Effector memory CD8-positive, alpha-beta T cell (primary cell): ENCODE measurements at places on chromosomes 4 and X.

DNA sequence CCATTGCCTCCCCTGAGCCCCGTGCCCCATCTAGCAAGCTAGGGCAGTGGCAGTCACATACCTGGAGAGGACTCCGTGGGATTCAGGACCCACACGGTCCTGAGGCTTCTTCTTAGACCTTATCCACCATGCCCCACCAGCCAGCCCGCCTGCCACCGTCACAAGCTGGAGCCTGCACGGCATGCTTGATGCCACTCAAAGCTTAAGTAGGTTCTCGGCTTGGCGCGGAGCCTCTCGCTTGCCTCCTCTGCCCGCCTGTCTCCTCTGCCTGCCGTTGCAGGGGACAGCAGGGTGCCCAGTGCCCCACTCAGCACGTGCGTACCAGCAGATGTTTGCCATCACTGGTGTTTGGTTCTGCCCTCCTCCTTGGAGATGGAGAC, 14.1 kb downstream of the PSAPL1 start:
- DNase-seq, result no peak

GRCh38 chrX:16305187-16305586, 137.9 kb downstream of the MAGEB17 start:
- no peak for DNase-seq

DNA sequence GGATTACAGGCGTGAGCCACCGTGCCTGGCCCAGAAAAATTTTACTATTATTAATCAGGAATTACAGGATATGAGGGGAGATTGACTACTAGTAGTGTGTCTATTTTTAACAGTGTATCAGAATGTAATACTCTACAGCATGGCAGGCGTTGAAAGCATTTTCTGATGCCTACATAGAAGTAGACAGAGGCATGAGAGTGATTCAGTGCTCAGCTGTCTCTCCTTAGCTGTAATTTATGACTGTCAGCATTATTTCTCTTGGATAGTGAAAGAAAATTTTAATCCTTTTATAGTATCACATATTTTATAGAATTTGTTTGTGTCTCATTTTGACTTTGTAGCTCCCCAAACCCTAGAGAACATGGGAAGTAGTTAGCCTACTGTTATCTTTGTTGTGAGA, 20.7 kb downstream of the ARHGAP24 start:
- DNase-seq, result no peak

DNA sequence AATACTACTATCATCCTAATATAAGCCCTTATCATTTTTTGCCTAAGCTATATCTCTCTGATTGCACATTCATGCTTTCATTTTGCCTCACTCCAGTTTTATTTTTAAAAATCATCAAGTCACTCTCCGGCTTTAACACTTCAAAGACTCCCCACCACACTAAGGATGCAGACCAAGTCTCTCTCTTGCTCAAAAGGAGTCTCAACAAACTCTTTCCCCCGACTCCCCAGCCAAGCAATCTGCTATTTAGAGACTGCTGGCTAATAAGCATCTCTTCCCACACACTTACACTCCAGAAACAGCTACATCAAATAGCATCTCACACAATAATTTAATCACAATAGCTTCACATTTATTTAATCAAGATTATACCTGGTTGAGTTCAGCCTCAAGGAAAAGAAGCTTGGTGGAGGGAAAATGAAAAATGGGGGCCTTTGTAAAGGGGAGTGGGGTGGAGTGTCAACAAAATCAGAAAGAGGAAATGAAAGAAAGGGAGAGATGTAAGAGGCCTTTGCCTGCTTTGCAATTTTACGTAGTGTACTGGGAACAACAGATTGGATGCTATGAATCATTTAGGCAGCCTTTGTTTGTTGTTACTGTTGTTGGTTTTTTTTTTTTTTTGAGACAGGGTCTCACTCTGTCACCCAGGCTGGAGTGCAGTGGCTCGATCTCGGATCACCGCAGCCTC, 104.1 kb upstream of the MCF2 start:
- no peak for DNase-seq

DNA sequence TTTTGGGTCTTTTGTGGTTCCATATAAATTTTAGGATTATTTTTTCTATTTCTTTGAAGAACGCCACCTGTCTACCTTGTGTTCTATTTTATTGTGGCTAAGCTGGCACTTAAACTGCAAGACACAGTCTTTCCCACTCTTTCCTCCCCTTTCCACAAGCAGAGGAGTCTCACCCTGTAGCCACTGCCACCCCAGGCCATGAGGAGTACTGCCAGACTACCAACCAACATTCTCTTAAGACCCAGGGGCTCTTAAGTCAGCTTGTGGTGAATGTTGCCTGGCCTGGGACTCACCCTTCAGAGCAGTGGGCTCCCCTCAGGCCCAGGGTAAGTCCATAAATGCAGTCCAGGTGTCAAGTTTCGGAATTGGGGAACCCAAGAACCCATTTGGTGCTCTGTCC, 58.0 kb upstream of the FMR1 start:
- no peak for DNase-seq

DNA sequence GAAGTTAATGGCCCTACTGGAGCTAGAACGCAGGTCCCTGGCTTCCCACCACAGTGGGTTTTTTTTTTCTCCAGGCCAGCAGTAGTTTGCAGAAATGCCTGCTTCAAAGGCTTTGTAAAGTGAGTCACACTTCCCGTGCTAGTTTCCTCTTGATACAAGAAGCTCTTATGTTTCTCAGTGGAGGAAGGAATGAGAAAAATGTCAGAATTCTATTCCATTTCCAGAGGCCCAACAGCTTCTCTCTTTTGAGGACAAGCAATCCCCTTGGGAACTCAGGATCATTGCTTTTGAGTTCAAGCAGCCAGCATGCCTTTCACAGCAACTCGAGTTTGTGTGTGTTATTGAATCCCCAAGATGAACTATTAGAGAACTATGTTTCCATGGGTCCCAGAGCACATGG, 134.3 kb downstream of the GUCY2F start:
- no peak for DNase-seq

- DNase-seq, result no peak
Observed at GRCh38 chrX:11579636-11580600, 85.8 kb downstream of the ARHGAP6 start.

DNA sequence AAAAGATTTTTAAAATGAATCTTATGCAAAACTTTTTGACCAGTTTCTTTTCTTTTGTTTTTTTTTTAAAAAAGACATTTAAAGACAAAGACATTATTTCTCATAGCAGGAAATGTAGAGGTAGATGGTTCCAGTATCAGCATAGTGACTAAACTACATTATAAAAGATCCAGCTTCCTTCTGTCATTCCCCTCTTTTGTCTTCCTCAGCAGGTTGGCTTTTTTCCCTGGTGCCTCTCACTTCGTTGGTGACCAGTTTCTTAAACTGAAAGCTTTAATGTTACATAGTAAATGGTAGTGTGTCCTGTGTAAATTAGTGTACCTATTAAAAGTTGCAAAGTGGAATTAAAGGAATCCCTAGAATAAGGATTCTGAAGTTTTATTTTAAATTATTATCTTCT, 36.1 kb downstream of the DCK start:
- no peak for DNase-seq

- DNase-seq, result no peak
Observed at GRCh38 chr4:3406431-3406830, 35.3 kb upstream of the HGFAC start.

- peak; percentile 37 for DNase-seq
Observed at GRCh38 chr4:8403173-8403753, 37.3 kb downstream of the ACOX3 start.

DNA sequence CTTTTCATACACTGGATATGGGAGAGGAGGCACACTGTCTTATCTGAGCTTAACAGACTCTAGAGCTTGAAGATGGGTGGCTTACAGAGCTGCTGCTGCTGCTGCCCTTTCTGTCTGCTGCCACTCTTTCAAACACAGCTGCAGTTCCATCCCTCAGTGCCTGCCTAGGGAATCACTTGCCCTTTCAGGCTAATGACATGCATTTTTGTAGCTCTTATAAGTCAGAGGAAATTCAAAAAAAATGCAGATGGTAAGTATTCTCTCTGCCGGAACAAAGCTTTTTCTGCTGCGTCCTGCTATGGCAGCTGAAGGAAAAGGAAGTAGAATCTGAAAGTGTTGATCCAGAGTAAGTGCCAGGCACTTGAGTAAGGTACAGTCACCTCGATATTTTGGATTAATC, 460.4 kb upstream of the DIAPH2 start:
- no peak for DNase-seq

DNA sequence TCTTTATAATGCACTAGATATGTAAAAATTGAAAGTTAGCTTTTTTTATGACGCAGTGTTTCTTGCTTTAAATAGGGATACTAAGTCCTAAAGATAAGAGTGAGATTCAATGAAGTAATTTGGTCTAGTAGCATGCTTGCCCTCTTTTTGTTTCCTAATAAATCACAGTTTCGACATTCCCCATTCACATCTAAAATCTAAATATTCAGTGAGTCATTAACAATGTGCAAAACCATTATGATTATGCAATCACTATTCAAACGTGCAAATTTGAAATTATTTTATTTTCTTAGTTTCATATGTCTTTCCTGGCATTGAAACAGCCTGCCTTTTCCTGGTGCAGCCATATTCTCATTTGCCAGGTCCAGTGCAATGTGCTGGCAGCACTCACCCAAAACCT, 1350.5 kb upstream of the PABPC4L start:
- no peak for DNase-seq

DNA sequence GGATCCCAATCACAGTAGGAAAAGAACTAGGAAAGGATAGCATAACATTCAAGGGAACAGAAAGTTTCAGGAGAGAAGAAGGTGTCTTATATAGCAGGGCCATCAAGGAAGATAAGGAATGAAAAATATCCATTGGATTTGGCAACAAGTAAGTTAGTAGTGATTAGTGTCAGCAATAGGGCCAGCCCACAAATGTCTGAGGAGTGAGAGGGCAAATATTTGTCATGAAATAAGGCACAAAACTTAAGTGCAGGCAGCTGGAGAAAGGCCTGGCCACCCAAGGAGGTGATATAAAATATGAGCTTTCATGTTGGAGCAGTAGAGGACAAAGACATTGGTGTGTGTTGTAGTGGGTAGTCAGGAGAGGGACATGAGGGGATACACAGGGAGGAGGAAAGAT, 132.1 kb downstream of the COL4A6 start:
- no peak for DNase-seq

DNA sequence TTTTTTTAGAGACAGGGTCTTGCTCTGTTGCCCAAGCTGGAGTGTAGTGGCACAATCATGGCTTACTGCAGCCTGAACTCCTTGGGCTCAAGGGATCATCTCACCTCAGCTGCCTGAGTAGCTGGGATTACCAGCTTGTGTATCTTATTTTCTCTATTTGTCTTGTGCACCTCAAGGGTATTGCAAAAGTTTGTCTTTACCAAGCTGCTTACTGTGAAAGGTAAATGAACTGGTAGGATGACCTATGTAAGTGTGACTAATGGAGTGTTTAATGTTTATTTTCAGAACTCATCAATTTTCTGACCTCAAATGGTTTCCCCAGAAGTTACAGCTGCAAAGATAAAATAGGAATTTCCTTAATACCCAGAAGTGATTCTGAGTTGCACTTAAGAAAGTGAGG, 5.3 kb upstream of the FGA start:
- no peak for DNase-seq

DNA sequence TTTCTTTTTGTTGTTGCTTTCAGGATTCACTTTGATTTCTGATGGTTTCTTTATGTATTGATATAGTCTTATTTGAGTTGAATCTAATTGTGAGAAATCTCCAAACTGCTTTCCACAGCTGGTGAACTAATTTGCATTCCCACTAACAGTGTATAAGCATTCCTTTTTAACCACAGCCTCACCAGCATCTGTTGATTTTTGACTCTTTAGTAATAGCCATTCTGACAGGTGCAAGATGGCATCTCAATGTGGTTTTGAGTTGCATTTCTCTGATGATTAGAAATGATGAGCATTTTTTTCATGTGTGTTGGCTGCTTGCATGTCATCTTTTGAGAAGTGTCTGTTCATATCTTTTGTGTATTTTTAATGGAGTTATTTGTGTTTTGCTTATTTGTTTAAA, 1023.1 kb downstream of the SH3BGRL start:
- no peak for DNase-seq

DNA sequence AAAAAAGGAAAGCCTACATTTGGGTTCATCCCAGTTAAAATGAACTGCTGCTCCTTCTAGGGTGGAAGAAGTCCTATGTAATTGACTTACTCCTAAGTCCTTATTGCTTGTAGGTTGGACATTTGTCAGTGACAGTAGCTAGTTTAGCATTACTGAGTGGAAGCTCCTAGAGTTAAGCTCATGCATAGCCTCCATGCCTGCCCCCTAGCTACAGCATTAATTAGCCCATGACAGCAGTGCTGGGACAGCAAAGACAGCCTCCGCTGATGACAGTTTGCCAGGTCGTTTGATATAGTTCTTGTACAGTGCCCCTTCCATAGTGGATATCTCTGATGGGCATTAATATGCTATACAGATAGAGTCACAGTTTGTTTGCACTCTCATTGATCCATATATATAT, 18.7 kb upstream of the GALNTL6 start:
- DNase-seq, result no peak

DNA sequence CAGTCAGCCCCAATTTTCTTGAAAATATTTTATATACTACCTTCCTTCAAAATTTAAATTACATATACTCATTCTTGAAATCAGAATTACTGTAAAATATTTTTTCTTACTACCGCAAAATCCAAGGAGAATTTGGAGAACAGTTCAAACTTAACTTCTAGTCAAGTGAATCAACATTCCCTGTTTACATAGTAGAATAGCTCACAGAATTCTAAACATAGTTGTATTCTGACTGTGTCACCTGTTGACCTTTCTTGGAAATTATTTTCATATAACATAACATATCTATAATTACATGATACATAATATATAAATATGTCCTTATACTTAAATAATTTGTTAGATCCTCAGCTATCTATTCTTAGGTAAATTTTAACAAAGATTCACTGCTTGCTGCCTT, 31.0 kb upstream of the FGF5 start:
- no peak for DNase-seq

- no peak for DNase-seq
Observed at GRCh38 chr4:4985844-4986243, 33.4 kb downstream of the CYTL1 start.

- no peak for DNase-seq
Observed at GRCh38 chr4:121375262-121375661, 5.6 kb downstream of the QRFPR start.

GRCh38 chr4:4413373-4413725, 26.4 kb downstream of the NSG1 start:
- DNase-seq, result no peak

DNA sequence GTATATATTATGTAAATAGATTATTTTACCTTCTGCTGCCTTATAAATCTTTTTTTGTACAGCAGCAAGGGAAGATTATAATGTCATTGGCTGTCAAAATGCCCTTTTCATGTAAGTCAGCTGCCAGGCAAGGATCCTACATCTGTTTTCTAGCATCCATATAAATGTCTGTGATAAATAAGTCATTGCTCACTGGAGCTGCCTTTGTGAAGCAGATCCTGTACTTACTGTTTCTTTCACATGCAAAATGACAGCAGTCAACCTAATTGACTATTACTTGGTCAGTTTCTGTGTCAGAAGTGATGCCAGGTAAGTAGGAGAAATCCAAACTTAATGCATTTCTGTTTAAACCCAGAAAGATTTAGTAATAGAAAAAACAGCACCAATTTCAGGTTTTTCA, 620.7 kb downstream of the RPA4 start:
- DNase-seq, result no peak
